ENCODE measurements at places on chromosomes 11 and 22.
A peak's percentile ranks its signal among the peaks of the same experiment; 100 is the strongest.

GRCh38 chr22:43706151-43706550 is 106.0 kb downstream of the EFCAB6 start:
- DNase-seq: no peak

DNA sequence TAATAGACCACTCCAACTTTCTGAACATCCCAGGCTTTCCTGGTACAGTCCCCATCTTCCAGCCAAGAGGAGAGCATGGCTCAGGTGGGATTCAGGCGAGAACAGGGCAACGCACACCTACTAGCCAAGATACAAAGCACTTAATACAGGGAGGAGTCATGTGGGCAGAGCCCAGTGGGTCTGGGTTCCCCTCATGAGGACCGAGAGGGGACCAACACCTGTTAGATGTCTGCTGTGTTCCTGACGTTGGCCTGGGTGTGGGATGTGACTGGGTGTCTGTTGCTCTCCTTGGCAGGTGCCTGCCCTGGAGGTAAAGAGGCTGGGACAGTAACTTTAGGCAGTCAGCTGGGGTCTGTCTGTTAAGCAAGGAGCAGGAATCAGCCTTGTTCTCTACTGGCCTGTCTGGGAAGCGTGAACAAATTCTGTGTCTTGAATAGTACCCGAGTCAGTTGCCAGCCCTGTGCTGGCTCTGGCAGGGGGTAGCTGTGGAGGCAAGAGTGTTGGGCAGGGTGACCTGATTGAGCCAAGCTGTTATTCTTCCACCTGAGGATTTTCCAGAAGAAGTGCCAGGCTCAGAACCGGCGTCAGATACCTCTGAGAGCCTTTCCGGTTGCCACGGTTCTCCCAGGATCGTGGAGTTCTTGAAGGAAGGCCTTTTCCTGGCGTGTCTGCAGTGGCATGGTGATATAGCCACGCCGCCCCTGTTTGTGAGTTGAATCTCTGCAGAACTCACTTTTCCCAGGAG is 56.3 kb downstream of the BCR start:
- no peak for DNase-seq

DNA sequence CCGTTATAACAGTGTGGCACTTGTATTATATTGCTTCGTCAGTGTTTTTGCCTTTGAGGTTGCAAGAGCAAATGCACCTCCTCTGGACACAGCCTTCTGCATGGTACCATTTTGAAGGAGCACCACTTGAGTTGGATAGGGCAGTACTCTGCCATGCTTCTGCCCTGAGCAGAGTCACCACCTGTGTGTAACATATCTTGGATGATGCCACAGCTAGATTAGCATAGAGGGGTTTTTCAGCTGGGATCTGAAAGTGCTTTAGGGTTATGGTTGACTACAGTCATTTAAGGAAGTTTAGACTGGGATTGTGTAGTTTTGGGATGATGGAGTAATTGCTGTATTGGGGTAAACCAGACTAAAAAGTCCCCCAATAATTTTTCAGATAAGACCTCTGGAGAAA is 78.8 kb downstream of the PPP6R3 start:
- no peak for DNase-seq

DNA sequence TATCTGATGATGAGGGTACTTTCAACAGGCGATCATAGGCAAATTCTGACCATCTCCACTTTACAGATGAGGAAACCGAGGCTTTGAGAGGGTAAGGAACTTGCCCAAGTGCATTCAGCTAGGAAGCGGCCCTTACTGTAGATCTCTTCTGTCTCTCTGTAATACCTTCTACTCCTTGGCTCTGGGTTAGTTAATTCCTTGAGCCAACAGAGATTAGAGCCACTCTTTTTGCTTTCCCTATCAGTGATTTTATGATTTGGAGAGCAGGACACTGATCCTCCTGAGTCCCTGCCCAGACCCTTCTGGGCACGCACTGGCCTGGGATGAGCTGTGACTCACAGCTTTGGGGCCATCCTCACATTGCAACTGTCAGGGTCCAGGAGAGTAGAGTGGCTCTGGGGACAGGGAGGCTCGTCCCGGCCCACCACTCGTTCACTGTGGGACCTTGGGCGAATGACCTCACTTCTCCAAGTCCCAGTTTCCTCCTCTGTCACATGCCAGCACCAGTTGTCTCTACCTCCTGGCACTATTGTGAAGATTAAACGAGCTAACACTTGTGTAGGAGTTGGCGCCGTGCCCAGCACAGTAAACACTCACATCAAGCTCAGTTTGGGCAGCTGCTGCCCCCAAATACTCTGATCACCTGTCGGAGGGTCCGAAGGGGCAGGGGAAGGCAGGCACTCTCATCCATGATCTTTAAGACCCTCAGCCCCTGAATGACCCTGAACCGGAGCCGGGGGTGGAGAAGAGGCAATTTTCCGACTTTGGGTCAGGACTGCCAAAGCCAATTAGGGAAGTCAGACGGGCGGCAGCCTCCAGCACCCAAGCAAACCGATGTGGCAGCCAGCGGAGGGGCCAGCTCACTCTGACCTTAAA is 235.0 kb downstream of the MIAT start:
- no peak for DNase-seq

DNA sequence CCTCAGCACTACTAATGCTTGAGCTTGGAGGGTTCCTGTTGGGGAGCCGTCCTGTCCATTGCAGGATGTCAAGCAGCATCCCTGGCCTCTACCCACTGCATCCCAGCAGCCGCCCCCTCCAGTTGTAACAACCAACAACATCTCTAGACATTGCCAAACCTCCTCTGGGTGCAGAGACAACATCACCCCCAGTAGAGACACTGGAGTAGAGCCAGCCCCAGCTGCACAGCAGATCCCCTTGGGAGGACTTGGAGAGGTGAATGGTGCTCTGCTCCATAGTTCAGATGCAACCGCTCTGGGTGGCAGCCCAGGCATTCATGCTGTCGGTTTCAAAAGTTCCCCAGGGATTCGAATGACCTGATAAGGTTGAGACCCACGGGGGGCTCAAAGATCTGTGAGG is 259.0 kb downstream of the MN1 start:
- DNase-seq: no peak

GRCh38 chr11:17686231-17686980 is 33.0 kb upstream of the MYOD1 start:
- no peak for DNase-seq

DNA sequence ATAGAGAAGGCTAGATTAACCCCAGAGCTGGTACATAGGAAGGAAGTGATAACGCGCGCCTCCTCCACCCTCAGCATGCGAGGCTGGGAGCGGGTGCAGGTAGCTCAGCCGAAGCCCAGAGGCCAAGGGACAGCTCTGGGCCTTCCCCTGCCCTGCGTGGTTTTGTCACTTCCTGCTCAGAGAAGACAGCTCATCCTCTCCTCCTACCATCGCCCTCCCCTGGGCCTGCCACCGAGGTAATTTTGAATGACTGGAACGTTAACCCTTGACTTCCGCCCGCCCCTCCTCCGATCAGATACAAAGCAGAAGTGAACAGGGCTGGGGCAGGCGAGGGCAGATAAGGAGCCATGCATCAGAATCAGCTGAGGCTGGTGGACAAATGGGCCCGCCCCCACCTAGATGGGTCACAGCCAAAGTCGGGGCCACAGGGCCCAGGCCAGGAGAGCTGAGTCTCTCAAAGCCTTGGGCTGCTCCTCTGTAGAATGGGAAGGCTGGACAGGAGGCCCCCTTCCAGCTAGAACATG is 1.6 kb downstream of the RAC2 start:
- DNase-seq: peak; percentile 77

GRCh38 chr11:72932132-72932570 is 117.9 kb downstream of the ATG16L2 start:
- no peak for DNase-seq

DNA sequence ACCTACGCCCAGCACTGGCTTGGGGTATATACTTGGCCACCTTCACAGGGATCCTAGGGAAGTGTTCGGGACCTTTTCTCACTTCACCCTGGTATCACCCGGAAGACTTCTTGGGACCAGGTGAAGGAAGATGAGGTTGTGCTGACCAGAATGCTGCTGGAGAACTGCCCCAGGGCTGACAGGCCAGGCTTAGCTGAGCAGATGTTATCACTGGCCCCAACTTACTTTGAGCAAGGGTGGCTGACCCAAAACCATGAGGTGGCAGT is 4.5 kb downstream of the FTH1 start:
- DNase-seq: no peak

DNA sequence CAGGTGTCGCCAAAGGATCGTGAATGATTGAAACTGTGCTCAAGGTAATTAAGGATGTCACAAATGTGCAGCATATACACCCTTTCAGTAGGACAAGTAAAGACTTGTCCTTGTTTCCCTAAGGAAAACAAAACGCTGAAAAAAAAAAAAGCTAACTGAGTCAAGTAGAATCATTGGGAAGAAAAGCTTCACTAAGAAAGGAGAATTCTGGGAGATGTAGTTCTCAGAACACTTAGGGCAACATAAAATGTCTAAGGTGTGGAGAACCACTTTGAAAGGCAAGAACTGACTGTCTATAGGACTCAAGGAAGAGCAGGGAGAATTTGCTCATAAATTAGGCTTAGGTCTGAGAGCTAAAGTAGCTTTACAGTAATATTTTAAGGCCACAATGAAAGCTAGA is 2.9 kb upstream of the OR5T1 start:
- no peak for DNase-seq

GRCh38 chr11:129458756-129459535 is 83.3 kb downstream of the BARX2 start:
- DNase-seq: no peak

- DNase-seq: no peak
Measured at GRCh38 chr22:44133161-44133560, 47.6 kb upstream of the PARVG start.

DNA sequence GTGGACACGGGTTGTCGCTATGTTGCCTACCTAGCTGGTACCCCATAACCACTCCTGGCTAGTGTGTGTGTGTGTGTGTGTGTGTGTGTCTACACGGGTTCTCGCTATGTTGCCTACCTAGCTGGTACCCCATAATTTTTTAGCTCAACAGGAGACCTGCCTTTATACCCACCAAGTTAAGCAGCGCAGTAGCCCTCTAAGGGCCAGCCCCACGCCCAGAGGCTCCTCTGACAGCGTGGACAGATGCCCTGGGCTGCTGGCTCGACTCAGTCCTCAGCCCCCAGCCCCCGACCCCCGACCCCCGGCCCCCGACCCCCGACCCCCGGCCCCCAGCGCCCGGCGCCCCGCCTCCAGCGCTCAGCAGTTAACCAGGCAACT is 351 bp upstream of the AKIP1 start:
- DNase-seq: no peak

DNA sequence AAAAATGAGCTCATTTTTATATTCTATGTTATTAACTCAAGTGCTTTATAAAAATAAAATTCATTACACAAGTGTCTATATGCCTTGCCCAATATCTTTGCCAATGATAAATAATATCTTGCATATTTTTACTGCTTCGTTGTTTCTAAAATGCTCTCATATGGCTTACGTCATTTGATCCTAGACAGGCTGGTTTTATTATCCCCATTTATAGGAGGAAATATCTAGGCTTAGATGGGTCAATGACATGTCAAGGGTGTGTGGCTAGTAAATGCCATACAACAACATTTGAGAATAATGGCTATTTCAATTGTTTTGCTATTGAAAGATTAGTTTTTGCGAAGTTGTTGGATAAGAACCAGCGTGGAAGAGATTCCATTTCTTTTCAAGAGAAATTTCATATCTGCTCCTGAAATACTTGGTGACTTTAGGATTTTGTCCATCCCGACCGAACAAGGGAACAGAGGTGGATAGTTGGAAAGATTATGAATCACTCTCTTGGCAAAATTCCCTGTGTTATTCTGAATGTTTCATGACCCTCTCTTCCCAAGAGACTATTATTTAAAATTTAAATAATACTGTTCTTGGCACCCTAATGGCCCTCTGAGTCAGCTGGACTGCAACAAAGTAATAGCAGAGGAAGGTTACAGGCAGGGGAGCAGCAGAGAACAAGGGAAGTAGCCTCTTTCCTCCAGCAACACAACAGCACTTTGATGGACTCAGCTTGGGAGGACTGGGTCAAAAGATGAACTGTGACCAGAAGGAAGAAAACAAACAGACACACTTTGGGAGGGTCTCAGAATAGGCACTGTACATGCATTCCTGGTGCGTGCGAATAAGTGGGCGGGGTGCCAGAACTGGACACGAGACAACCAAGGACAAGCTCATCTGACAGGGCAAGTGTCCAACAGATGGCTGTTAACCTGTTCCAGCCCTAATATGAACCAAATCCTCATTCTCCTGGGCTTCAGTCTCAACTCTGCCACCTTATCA is 94.5 kb downstream of the ME3 start:
- no peak for DNase-seq

DNA sequence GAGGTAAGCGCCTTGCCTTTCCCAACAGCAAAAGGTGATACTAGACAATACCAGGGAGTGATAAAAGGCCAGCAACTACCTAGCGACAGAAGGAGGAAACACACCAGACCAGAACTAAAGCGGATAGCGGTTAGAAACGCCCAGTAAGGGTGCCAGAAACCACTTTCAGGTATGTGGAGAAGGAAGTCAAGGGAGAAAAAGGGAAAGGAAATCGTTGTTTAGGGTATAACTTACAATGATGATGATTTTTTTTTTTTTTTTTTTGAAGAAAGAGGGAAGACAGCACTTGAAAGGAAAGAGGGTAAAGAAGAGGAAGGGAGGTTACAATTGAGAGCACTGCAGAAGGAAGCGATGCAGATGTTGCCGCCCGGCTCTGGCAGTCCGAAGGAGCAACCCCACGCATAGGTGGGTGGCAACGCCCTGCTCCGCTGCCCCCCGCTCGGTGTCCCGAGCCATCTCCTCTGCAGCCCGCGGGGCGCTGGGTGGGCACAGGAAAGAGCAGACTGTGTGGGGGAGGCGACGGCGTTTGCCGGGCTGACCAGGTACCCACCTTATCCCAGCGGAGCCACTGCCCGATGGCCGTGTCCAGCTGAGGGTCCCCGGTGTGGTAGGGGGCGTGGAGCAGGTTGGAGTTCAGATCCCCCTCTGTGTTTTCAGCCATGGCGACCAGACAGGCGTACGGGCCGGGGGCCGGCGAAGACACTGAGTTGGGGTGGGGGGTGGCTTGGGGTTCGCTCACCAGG is 561 bp downstream of the PGM2L1 start:
- no peak for DNase-seq

GRCh38 chr22:38075105-38075825 is 8.7 kb downstream of the SLC16A8 start:
- no peak for DNase-seq

DNA sequence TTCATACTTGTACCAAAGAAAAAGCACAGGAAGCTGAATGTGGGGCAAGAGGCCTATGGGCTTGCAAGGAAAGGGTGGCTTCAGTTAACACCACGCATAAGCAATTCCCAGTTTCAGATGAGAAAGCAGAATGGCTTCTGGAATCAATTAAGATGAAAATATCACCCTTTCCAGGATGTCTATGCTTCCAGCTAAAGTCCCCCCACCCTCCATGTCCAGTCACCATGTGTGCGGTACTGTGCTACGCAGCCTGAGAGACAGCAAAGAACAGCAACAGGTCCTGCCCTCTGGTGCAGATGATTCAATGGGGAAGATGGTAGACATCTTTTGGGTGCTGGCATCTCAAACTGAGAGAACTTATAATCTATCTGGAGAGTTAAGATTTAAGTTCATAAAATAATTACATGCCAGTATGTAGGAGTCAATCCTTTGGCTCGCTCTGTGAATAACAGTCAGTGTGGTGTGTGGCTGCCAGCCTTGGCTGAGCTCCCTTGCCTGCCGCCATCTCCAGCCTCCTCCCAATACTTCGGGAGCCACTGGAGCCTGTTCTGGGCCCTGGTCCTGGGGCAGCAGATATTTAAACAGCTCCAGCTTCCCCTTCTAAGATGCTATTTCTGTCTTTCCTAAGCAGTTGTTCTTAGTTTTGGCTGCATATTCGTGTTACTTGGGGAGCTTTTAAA is 44.5 kb downstream of the ME3 start:
- no peak for DNase-seq

- DNase-seq: no peak
Measured at GRCh38 chr22:35379146-35379993, 1.5 kb upstream of the HMOX1 start.
